ENCODE measurements at places on chromosomes 2 and 18.
A peak's percentile ranks its signal among the peaks of the same experiment; 100 is the strongest.

- no peak for DNase-seq
Observed at GRCh38 chr18:54684784-54685183, 93.7 kb downstream of the DYNAP start.

GRCh38 chr2:159851941-159852340 lies 53.9 kb upstream of the CD302 start:
- DNase-seq: no peak

GRCh38 chr2:189829102-189829833 lies 45.0 kb downstream of the PMS1 start:
- no peak for DNase-seq

- no peak for DNase-seq
Observed at GRCh38 chr18:58862851-58863538, 1.7 kb upstream of the ZNF532 start.

DNA sequence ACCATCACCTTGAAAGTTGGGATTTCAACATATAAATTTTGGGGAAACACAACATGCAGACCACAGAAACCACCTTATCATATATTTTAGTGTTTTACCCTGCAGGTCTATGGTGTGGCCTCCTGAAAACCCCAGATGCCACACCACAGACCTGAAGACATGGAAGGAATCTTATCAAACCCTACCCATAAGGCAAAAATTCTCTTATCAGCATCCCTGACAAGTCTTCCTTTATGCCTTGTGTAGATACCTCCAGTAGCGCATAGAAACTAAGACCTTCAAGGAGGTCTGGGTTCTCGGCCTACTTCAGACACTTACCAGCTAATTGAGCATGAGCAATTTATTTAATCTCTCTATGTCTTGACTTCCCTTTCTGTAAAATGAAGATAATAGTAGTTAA lies 59.1 kb upstream of the SLC14A2 start:
- DNase-seq: no peak

GRCh38 chr18:4720518-4720917 lies 265.4 kb upstream of the DLGAP1 start:
- DNase-seq: no peak

DNA sequence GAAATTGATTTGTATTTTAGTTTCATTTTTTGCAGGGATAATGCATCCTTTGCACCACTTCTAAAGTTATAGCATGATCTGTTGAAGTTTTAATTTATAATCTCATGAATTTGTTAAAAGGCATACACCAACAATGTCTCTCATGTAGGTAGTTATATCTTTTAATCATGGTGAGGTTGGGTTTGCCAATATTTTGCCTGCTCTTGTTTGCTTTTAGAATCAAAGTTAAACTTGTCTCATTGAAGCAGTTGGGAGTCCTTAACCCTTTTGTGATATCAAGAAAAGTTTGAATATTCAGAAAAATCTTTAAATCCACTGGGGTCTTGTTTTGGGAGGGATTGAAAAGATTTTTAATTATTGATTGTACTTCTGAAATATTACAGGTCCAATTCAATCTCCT lies 31.7 kb downstream of the APLF start:
- DNase-seq: no peak

GRCh38 chr18:36640021-36640952 lies 188.5 kb downstream of the TPGS2 start:
- DNase-seq: no peak

DNA sequence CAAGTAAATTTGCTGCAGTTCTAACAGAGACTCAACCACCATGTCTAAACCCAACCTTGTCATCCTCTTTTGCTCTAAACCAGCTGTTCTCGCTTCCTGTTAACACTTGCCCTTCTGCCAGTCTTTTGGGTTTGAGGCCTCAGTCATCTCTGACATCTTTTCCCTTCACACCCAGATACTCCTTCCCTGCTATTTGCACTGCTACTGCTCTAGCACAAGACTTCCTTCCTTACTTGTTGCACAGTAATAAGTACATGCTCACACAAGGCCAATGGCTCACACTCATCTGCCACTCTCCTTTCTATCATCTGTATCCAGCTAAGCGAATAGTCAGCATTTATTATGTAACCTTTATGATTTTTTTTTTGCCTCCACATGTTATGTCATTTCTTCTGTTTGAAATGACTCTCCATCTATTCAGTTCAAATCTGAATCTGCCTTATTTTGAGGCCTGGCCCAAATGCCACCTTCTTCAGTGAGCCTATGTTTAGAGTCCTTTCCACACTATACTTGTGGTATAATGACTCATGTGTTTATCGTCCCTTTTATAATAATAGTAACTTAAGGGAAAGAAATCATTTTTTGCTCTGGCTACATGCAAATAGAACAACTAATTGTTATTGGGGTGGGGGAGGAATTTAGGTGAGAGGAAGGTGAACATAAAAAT lies 22.5 kb upstream of the CDKL4 start:
- DNase-seq: no peak

GRCh38 chr18:45133276-45133675 lies 452.6 kb downstream of the SETBP1 start:
- DNase-seq: no peak

DNA sequence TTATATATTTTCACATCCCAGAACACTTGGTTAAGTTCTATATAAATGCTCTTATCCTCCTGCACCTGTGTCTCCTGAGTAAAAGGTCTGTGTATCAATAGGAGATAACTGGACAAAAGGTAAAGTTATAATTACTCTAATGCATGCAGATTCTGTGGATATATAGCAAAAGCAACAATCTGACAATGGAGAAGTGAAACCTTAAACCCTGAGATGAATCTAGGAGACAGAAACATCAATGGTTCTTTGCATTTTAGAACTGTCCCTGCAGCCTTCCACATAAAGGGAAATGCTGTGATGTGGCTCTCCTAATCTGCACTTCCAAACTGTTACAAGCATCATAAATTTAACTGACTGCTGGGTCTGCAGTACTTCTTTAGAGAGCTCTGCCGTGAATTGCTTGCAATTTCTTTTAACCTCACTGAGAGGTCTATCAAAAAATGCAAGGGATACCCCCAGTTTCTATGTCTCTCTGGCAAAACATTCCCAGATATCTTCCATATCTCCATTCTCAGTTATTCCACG lies 42.8 kb upstream of the FSIP2 start:
- no peak for DNase-seq

DNA sequence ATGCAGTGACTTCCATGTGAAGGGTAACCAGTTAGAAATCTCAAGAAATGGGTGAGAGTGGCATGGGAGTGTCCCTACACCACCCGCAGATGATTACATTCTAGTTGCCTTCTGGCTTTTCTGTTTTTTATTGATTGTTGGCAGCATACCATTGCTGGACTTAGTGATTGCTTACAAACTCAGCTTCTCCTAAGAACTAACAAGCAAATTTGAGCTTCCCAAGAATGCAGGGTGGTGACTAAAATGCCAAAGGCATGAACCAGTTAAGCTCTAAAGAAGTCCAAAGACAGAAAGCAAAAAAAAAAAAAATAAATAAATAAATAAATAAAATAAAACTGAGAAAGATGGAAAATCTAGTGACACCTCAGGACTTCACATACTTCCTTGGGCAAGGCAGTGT lies 245.5 kb upstream of the PARD3B start:
- no peak for DNase-seq

- no peak for DNase-seq
Observed at GRCh38 chr18:28005164-28005563, 171.8 kb downstream of the CDH2 start.

- no peak for DNase-seq
Observed at GRCh38 chr2:143926736-143927135, 593.2 kb downstream of the ZEB2 start.

GRCh38 chr2:74877781-74878433 lies 44.0 kb downstream of the HK2 start:
- DNase-seq: no peak

DNA sequence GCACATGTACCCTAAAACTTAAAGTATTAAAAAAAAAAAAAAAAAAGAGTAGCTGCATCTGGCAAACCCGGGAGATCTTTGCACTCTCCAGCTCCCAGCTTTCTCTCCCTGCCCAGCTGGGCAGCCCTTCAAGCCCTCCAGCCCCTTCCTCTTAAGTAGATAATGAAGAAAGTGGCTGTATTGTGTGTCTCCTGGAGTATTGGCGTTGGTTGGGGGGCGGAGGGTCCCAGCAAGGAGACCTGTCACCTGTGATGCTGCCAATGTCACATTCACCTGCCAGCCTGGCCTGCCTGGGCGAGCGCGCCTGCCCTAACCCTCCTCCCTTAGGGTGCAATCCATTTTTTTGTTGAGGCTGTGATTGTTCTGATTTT lies 2.0 kb downstream of the C2orf72 start:
- no peak for DNase-seq

- no peak for DNase-seq
Observed at GRCh38 chr2:26639685-26640243, 1.4 kb downstream of the CIB4 start.

DNA sequence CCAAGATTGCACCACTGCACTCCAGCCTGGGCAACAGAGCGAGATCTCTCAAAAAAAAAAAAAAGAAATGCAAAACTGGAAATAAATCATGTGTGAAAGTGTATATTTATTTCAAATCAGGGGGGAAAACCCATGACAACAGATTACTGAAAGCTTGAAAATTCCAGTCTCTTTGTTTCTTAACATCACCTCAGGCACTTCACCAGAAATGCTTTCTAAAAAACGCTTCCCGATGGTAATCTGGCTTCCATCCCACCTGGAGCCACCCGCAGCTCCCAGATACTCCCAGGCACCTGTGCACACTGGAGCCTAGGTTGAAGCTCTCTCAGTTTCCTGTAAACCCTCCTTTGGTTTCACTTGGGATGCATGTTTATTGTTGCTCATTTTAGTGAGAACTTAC lies 7.2 kb upstream of the ITGB6 start:
- no peak for DNase-seq

DNA sequence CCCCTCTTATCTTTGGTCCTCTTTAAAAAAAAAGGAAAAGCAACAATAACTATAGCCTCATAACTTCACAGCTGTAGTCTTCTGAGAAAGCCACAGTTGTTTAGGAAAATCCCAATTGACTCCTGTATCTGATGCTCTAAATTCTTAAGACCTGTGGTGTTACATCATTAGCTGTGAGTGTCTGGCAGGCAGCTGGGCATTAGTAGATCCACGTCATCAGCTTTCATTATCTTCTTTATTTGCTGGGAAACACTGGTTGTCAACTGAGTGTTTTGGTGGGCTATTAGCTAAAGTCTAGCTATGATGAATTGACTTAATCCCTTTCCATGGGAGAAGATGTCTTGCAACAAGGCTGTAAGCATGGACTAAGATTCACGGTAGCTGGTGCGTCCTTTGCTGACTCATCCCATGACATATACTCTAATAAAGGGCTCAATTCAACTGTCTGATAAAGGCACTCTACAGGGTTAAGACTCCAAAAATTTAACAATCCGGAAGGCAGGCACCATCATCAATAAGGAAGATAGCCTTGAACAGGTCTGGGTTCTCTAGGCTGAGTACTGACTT lies 517.2 kb downstream of the PLCL1 start:
- no peak for DNase-seq

GRCh38 chr2:157842106-157842879 lies 33.8 kb downstream of the ACVR1 start:
- DNase-seq: no peak

DNA sequence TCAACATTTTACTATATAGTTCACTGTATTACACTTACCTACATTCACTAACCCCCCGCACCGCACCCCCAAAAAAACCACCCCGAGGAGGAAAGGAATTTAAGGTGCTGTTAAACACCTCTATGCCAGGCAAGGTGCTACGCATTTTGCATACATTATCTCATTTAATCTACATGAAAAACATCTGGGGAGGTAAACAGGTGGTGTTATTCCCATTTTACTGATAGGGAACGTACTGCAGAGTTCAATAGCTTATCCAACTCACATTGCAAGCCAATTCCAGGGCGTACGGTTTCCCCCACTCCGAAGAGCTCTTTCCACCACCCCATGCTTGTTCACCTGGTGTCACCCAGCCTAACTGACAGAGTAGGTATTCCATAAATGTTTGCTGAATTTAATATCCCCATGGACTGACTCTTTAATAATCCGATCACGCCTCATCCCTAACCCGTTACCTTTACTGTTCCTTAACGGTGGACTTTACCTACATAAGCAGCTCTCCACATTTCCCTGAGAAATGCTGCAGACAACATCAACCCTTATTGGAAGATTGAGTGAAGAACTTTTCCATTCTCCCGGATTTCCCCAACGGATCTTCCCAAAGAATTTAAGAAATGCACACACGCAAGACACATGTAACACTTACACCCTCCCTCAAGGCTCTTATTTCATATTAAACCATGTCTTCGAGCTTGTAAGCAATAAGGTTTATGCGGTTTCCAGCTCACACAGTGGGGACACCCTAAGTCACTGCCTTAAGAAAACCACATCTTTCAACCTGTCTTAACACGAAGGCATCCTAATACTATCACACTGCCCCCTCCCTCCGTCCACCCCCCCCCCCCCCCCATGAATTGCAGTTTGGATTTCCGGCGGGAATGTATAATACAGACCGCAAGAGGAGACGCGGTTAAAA lies 1.2 kb downstream of the RAPH1 start:
- no peak for DNase-seq

GRCh38 chr2:32264422-32265105 lies at the start of gene NLRC4:
Gene NLRC4, minus strand, starts transcription at chr2:32264886. Its CDS starts 8,111 bp downstream, at chr2:32256775.
- DNase-seq: no peak

- DNase-seq: no peak
Observed at GRCh38 chr2:149075853-149076252, 37.4 kb downstream of the LYPD6B start.

DNA sequence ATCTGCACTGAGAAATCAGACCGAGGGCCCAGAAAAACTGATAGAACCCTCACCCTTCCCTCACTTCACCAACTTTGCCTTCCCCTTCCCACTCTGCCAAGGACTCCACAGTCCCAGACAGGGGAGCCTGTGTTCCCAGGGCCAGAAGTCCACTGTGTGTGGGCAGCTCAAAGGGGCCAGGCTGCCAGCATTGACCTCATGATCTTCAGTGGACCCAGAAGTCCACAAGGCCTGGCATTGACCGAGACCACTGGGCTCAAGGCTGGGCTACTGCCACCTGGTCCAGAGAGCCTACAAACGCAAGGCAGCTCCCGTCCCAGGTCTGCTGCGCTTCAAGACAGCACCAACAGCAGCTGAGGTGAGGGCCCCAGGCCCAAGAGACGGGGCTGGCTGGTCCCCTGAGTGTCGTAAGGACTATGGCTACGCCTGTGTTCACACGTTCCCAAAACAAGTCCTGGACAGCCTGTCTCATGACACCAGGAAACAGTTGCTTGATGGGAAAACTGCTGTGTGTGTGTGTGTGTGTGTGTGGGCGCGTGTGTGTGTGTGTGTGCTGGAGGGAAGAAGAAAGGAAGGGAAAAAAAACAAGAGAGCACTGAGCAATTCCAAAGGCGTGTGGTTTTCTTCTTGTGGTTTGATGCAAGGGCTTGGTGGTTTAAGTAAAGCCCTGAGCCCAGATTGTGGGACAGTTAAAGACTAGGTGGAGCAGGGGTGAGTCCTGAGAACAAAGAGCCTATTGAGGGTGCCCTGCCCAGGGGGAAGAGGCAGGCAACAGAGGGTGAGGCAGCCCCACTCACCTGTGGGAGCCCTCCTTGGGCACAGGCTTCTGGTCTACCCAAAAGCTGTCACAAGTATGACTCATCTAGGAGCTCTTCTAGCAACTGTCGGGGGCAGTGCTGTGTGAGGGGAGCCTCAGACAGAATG lies 46.6 kb upstream of the ZBTB7C start:
- peak; percentile 20 for DNase-seq

Data from stimulated activated CD8-positive, alpha-beta memory T cell treated with anti-CD3 and anti-CD28 coated beads, Interleukin-4, amount 100 ng/mL, for 4 hours (primary cell).